Stimulated activated CD4-positive, alpha-beta T cell treated with anti-CD3 and anti-CD28 coated beads, Interleukin-15, amount 100 ng/mL, for 1 hour (primary cell): ENCODE measurements at places on chromosomes 1 and 21.

DNA sequence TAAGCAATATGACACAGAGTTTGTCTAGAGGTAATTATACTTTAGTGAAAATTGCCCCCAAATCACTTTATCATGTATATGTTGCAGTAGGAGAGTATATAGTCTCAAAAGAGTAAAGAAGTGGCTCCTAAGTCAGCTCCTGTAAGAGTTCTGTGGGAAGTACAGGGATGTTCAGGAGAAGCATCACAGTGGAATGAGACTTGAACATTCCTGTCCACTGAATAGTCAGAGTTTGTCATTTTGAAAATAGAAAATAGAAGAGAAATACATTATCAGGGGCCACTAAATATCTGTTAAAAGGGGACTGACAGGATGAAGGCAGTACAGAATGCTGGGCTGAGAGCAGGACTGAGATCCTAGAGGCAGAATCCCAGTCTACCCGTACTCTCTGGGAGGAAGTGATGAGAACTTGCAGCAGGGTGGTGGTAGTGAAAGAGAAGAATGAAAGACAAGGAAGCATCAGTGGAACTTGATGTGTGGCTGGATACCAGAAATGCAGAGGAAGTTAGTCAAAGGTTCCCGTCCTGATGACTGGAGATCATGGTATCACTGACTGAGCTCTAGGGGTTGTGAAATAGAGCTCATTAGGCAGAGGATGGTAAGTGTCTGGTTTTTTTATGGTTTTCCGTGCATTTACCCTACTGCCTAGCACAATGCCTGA, 153.4 kb downstream of the FMN2 start:
- no peak for DNase-seq

DNA sequence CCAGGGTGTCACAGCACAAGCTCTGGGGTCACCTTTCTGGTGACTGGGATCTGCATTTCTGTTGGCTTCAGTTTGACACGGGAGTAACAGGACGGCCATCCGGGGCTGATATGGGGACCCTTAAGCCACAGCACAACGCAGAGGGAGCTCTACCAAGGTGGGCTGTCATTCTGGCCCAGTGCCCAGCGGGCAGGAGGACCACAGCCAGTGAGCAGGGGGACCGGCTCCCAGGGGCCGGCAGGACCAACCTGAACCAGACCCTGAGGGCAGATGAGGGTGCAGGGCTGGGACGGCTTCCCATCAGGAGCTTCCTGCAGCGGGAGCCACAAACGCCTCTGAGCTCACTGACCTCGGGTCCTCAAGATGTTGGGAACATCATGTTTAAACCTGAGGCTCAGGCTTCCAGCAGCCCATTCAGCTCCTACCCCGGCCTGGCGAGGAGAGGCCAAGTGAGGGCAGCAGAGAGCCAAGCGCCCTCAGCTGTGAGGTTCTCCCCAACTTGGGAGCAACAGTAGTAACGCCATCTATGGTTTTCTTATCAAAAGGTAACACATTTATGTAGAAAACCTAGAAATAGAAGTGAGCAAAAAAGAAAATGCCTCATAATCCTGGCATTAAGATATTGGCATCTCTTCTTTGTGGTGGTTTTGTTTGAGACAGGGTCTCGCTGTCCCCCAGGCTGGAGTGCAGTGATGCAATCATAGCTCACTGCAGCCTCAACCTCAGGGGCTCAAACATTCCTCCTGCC, 26.8 kb downstream of the TMEM201 start:
- peak; percentile 41 for DNase-seq

DNA sequence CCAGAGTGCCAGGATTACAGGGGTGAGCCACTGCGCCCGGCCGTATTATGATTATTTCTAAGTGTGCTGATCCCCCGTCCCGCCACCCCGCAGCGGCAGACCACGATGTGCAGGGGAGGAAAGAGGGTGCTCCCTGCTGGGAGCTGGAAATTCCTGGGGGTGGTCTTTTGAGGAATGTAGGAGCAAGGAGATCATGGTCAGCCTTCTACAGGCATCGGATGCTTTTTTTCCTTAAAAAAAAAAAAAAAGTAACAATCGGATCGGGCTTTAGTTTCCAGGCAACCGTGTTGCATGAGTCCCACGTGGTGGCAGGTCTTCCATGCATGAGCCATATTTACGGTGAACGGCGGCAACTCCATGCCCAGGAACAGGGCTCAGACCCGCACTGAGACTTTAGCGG, 74.2 kb upstream of the COX20 start:
- no peak for DNase-seq

GRCh38 chr1:152034324-152034653, 2.5 kb downstream of the S100A11 start:
- no peak for DNase-seq

- no peak for DNase-seq
Observed at GRCh38 chr1:85349224-85349623, 72.8 kb upstream of the BCL10 start.

DNA sequence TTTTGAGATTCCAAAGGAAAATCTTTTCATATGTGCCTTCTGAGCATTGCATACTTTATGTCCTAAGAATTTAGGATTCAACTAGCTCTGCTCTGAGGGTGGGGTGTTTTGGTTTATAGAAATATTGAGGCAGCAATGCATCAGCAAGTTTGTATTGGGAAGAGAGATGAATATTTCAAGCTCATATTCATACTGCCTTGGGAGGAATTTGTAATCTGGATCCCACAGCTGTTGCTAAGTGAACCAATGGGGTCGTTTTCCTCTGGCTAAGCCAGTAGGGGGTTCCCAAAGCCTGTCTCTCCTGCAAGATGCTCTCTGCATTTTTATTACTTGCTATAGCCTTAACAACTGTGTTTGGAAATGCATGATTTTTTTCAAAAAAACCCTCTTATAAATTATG, 130.6 kb downstream of the SNX7 start:
- no peak for DNase-seq

DNA sequence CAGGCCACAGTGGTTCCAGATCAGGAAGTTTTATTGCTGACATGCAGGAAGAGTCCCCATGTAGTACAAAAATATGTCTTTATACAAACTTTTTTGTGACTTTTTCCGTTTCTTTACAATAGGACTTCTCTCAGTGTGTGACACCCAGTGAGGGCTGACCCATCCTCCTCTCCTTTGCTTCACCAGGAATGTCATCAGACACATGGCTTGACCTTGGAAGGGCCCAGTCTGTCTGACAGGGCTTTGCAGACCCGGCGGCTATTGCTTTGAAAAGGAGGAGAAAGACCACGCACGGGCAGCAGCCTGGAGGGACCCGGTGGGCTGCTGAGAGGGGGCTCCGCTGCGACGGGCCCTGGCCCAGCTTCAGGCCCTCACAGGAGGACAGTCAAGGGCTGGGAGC, 16.2 kb upstream of the EVA1B start:
- no peak for DNase-seq

DNA sequence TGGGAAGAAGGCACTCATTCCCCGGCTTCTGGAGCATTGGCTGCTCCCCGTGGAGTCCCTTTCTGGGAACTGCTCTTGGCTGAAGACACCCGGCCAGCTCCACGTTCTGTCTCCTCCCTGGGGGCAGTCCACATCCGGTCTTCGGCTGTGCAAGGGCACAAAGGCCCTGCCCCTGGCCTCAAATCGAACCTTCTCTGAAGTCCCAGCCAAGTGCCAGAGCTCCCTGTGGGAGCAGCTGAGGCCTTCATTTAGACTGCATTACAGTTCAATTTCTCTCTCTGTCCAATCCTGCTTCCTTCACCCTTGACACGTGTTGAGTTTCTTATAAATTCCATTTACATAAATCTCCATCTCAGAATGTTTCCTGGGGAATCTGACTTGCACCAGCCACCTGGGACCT, 132.9 kb upstream of the POU3F1 start:
- DNase-seq = no peak

DNA sequence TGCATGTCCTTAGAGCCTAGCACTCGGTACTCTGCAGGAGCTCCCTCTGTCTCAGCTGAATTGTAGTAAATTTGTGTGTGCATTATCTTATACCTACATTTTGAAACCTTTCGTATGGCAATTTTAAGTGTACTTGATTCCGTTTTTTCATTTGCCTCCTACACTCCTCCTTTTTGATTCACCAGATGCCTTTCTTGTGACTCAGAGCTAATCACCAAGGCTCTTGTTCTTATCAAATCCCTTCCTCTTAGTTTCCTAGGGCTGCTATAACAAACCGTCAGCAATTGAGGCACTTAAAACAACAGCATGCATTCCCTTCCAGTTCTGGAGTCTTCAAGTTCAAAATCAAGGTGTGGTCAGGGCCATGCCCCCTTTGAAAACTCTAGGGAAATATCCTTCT, 261.0 kb downstream of the ASTN1 start:
- DNase-seq = no peak

- no peak for DNase-seq
Observed at GRCh38 chr1:172642970-172643369, 15.9 kb upstream of the FASLG start.

DNA sequence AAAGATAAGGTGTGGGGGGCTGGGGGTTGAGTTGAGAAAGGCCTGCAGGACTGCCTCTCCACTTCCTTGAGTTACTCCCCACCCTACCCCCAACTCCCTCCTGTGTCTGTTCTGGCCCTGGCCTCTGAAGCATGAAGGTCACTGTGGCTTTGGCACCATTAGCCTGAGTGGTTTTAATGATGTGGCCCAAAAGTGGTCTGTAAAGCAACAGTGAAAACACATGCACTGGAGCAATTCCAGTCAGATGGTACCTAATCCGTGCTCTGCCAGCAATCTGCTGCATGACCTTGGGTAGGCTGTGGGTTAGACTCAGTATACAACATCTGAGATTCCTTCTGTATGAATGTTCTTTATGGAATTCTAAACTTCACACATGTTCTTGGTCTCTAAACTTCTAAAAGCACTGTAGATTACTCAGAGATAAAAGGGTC, 86.5 kb upstream of the ATP1A1 start:
- DNase-seq = no peak
